ENCODE measurements at places on chromosomes 3 and 15.

DNA sequence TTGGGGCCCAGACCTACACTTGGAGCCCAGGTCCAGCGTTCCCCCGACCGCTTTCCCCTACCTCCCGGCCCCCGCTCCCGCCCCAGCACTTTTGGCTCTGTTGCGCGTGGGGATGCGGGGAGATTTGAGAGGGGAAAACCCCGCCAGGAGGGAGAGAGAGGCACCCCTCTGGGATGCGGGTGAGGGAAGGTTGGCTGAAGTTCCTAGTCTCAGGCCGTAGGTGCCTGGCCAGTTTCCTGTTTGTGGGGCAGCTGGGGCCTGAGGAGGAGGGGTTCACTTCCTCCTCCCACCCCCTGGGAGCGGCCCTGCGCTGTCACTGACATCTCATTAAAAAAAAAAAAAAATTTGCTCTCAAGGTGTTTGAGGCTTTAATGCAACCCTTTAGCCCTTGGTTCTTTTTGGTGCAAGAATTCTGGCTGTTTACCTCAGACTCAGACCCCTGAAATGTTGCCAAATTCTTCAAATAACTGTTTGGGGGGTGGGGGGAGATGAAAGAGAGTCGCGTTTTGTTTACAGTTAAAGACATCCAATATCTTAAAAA is 2.6 kb downstream of the FAM43A start:
- peak; percentile 12 for DNase-seq

DNA sequence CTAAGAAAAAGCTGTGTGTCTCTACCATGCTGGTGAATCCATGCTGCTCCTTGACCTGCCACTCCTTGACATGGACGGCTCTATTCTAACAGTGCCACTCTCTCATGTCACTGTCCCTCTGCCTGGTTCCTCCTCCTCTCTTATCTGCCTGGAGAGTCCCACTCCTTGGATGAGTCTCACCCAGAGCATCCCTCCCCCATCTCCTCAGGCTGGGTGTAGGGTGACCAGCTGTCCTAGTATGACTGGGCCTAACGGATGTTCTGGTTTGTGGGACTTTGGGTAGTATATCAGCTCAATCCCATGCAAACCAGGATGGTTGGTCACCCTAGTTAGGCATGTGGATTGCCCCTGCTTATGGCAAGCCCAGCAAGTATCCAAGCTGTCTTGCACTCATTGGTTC is 54.3 kb downstream of the LIPC start:
- DNase-seq: no peak

DNA sequence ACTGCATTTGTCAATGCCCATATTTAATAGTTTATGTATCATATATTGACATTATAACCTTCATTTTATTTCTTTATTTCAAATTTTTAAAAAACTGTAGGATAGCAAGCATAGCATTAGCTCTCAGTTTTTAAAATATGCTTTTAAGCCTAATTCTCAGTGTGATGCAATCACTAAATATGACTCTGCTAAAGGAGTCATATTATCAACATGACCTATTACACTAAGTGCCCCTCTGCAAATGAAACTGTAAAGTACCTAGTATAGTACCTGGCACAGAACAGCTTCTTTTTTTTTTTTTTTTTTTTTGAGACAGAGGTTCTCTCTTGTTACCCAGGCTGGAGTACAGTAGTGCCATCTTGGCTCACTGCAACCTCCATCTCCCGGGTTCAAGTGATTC is 179.4 kb upstream of the CGNL1 start:
- DNase-seq: no peak

DNA sequence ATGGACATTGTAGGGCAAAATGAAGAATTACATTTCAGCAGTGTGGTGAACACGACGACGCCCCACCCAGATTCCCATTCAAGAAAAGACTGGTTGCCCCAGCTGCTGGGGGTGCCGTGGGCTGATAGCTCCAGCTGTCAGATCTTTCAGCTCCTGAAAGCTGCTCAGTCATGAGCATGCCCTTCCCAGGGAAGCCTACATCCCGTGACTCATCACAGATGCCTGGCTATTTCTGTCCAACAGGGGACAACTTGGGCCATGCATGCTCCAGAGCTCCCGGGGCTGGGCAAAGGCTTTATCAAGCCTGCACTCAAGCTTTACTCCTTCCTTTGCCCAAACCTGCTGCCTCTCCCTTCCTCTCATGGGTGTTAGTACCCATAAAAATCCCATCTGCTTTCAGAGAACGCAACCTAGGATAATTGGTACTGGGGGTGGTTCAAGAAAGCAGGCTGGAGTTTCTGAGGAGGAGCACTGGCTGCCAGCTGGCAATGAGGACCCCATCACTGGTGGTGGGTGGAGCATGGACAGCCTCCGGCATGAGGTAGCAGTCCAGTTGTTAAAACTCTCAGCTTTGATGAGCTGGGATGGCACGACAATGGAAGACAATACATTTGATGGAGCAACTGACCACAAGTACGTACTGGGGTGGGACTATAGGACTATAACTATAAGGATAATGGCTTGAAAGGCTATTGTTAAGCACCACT is 16.4 kb upstream of the ST8SIA2 start:
- no peak for DNase-seq

GRCh38 chr15:25869701-25870100 is 6.6 kb upstream of the ATP10A start:
- DNase-seq: no peak

DNA sequence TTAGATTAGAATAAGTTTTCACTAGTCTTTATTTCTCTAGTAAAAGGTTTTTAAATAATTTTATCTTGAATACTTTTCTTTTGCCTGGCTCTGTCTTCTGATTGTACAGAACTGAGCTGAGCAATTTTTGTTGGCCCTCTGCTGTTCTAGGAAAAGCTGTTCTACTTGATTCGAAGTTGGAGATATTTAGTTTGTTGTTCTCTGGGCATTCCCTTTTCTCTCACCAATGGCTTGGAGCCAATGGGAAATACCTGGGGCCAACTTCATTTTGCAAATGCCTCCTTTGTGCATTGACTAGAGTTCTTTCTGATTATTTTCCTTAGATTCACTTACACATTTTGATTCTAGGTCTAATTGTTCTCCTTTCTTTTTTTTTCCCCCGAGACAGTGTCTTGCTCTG is 16.5 kb downstream of the ABHD5 start:
- no peak for DNase-seq

- DNase-seq: no peak
Observed at GRCh38 chr15:66405007-66405406, 18.3 kb downstream of the MAP2K1 start.

- DNase-seq: no peak
Observed at GRCh38 chr3:53643757-53644156, 149.3 kb downstream of the CACNA1D start.

DNA sequence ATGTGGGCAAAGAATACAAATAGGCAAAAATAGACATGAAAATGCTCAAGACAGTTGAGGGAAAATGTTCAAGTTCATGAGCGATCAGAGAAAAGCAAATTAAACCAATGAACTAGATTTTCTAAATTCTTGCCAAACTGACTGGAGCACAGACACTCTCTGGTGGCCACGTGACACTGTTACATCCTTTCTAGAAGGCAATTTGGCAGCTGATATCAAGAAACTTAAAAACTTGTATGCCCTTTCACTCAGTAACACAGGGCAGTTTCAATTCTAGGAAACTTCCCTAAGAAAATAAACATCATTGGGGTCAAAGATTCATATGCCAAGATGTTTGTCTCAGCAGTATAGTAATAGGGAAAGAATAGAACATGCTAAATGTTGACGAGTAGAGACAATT is 52.2 kb downstream of the ABHD5 start:
- no peak for DNase-seq

DNA sequence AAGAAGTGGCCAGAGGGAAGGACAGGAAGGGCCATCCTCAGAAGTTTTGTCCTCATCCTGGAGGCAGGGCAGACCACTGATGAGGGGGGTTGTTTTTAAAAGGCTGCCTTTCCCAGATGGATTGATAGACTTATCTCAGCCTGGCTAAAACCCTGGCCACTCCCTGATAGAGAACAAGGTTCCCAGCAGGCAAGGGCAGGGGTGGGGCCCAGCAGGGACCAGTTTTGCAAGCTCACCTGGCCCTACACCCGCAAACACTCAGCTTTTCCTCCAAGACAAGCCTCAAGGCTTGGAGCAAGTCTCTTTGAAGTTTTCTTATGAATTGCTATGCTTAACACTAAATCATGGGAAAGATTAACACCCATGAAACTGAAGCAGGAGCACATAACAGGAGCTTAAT is 9.1 kb downstream of the LIPC start:
- no peak for DNase-seq

DNA sequence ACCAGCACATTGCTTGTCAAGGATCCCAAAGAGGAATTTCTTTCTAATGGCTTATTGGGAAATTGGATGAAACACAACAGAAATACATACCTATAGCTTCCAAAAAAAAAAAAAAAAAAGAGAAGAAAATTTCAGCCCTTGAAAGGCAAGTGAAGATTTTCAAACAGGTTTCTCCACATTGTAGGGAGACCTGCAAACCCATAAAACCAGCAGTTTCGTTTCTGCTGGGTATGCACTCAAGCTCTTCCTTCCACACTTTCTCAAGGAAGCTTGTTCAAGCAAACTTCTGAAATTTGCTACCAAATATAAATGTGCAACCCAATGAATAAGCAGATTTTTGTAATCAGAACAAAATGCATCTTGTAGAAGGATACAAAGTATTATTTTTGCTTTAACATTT is 15.9 kb upstream of the SH3BP5 start:
- DNase-seq: no peak

Measured in stimulated activated CD8-positive, alpha-beta memory T cell treated with anti-CD3 and anti-CD28 coated beads, Interleukin-4, amount 100 ng/mL, for 4 hours (primary cell).